Activated T-cell treated with anti-CD3 and anti-CD28 coated beads for 1 hour (primary cell): ENCODE measurements at places on chromosomes 4 and X.

DNA sequence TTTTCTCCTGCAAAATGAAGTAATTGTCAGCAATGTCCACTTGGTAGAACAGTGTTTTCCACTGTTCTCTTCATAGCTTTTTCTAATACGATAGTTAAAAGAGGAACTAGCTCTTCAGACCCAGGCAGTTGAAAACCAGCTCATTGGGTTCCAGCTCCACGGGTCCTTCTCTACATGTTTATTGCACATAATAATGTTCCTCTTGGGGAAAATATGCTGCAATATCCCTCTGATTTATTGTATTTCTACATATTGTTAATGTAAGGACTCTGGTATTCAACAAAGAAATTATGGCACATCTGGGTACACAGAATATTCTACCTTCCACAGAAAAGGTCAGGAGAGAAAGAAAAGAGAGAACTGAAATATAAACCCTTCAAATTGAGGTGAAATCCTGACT is 473.4 kb downstream of the TRIML1 start:
- DNase-seq: no peak

DNA sequence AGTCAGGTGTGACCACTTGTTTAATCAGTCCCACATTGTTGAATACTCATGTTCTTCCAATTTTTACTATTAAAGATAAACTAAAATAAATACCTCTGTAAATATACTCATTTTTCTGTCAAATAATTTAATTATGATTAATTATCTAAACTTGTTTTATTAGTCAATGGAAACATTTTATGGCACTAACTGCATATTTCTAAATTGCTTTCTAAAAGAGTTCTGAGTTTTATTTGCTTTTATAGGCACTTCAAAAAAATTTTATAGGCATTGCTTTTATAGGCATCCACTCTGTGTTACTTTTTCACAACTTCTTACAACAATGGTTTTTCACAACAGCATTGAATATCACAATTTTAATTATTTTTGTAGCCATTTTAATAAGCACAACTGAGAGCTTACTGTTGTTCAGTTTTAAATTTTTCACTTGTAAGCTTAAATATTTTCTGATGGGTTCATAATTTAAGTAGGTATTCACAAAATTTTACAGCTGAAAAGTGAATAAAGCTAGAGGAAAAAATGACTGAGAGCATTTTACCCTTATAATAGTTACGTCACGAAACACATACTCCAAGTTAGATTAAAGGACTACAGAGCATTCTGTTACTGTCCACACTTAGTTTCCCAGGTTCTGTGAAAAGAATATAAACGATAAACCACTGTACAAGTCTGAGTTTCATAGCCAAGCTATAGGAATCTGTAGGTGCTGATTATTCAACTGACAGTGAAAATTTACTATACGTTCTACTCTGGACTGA is 140.8 kb upstream of the ETNPPL start:
- no peak for DNase-seq

GRCh38 chr4:25835384-25835783 is 27.4 kb downstream of the SEL1L3 start:
- no peak for DNase-seq

DNA sequence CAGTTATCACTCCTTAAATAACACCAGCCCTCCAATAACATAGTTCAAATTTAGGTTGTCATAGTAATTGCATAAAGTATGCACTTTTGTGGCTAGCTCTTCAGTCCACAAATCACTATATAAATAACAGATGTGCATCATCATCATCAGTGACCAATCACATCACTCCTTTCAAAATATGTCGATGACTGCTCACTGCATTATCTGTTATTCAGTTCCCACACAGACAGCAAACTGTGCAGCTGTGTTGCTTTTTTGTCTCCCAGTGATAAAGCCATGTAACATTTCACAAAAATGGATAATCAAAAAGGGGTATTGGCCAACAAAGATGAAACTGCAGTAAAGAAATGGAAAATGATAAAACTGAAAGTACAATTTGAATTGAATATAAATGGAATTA is 205.4 kb downstream of the DCLK2 start:
- no peak for DNase-seq

- DNase-seq: no peak
Measured at GRCh38 chr4:154506253-154506652, 14.7 kb upstream of the DCHS2 start.

DNA sequence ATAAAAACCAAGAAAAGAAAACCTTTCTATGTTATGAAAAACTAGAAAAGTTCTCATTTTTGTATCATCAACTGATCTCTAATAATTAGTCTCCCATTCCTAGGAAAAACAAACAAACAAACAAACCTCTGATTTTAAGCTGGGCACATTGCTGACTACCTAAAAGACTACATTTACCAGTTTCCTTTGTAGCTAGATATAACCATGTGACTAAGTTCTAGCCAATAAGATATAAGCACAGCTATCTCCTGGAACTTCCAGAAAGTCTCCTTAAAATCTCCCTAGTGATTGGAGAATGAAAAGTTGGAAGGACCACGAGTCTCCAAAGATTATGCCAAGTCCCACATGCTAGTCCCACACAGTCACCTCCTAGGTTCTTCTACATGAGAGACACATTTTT is 108.9 kb downstream of the NR3C2 start:
- no peak for DNase-seq

DNA sequence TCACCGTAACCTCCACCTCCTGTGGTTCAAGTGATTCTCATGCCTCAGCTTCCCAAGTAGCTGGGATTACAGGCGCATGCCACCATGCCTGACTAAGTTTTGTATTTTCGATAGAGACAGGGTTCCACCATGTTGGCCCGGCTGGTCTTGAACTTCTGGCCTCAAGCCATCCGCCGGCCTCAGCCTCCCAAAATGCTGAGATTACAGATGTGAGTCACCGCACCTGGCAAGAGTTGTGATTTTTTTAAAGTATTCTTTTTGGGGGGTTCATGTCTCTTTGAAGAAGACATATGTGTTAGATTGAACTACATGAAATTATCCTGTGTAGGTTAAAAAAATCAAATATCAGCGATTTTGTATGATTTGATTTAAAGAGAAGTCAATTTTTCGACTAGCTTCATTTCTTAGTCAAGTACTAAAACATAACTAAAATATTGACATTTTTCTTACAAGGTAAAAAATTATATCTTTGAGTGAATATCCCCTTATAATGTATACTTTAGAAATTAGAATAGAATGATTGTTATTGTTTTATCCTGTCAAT is 60.3 kb upstream of the ANTXR2 start:
- DNase-seq: no peak

- DNase-seq: no peak
Measured at GRCh38 chr4:140134746-140135425, 19.1 kb downstream of the MAML3 start.

- no peak for DNase-seq
Measured at GRCh38 chr4:181498148-181498547, 745.1 kb upstream of the TENM3 start.

- no peak for DNase-seq
Measured at GRCh38 chr4:1471443-1472147, 65.4 kb upstream of the NKX1-1 start.

DNA sequence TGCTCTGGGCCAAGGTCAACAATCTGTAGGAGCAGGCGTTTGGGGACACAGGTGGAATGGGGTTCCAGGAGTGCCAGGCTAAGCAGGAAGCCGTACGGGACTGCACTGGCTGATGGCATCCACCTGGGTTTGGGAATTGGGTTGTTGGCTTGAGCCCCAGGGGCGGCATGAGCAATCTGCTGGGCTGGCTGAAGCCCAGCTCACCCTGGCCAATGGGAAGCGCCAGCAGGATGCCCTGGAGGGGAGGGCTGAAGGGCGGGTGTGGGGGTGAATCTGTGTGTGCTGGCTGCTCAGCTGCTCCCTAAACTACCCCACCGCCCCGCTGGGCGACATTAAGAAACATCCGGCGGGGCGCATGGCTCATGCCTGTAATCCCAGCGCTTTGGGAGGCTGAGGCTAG is 8.9 kb upstream of the RGS12 start:
- DNase-seq: no peak

GRCh38 chr4:56302760-56303159 is 84.5 kb downstream of the AASDH start:
- DNase-seq: no peak

GRCh38 chr4:103011378-103012025 is 8.0 kb downstream of the SLC9B1 start:
- DNase-seq: no peak

DNA sequence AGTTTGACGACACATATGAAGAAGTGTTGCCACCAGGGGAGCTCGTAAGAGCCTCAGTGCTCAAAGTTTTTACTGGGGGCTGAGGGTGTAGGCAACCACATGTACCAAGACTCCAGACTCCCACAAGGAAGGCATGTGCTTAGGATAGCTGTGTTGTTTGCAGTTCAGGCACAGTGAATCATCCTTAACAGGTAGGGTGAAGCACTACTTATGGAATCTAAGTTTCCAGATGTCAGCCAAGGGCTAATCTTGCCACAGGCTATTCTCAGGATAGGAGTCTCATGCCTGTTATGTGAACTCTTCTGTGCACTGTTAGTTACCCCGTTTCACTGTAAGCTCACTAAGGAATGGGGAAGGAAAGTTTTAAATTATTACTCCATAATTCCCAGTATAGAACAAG is 202.6 kb downstream of the TMA16 start:
- no peak for DNase-seq

- no peak for DNase-seq
Measured at GRCh38 chr4:86536151-86536550, 58.0 kb upstream of the PTPN13 start.

DNA sequence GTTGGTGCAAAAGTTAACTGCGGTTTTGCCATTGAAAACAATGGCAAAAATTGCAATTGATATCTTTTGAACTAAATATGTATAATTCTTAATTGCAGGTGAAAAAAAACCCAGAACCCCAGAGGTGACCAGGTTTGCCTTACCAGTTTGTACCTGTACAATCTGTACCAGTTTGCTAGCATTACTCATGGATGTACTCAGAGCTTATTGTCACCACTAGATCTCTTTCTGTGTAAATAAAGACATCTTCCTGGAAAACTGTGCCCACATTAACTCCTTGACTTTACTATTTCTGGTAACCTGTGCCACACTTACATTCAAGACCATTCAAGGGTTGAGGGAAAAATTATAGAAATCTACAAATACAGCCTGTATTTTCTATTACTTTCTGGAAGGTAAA is 139.7 kb downstream of the ELOVL6 start:
- no peak for DNase-seq

- DNase-seq: no peak
Measured at GRCh38 chrX:24260842-24261550, 52.9 kb downstream of the SUPT20HL2 start.

DNA sequence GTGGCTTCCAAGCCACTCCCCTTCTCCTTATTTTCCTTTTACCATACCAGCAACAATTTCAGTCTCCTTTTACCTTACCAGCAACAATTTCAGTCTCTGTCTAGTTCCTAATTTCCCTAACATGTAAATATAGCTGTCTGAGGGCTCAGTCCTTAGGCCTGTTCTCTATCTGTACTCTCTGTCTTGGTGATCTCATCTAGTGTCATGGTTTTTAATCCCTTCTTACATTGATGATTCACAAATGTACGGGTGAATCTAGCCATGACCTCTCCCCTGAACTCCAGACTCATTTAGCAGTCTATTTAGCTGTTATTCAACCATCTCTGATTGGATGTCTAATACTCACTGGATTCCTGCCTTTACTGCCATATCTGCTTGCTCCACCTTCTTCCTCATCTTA is 7.2 kb downstream of the IL15 start:
- no peak for DNase-seq

GRCh38 chrX:109301177-109301576 is 180.7 kb downstream of the GUCY2F start:
- no peak for DNase-seq

DNA sequence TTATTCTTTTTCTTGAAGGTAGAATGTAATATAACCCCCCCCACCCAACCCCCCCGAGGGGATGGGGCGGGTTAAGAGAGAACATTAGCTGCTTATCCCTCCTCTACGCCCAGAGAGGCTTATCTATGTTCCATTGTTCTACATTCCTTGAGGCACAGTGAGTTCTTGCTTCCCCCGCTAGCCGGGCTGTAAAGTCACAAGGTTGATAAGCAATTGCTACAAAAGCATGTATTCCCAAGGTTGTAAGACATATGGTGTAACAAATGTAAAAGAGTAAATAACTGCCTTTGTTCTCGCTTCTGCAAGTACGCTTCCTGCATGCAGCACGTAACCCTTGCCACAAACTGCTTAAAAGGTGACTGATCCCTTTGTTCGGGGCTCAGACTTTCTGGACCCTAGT is 8.2 kb downstream of the DCAF8L2 start:
- DNase-seq: no peak

DNA sequence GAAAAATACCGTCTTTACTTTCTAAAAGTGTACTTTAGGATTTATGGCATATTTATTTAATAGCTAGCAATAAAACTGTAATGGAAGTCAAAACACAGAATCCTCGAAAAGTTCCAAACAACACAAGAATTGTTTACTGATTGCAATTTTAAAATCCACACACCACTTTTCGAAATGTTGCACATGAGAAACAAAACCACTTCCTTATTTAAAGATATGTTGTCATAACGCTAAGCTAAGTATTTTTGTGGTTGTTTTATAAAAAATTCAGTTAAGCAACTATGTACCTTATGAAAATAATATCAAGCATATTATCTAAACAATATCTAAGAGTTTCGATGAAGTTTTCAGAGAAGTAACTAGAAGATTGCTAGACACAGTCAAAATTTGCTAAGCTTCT is 344 bp downstream of the TMPRSS11D start:
- DNase-seq: no peak

DNA sequence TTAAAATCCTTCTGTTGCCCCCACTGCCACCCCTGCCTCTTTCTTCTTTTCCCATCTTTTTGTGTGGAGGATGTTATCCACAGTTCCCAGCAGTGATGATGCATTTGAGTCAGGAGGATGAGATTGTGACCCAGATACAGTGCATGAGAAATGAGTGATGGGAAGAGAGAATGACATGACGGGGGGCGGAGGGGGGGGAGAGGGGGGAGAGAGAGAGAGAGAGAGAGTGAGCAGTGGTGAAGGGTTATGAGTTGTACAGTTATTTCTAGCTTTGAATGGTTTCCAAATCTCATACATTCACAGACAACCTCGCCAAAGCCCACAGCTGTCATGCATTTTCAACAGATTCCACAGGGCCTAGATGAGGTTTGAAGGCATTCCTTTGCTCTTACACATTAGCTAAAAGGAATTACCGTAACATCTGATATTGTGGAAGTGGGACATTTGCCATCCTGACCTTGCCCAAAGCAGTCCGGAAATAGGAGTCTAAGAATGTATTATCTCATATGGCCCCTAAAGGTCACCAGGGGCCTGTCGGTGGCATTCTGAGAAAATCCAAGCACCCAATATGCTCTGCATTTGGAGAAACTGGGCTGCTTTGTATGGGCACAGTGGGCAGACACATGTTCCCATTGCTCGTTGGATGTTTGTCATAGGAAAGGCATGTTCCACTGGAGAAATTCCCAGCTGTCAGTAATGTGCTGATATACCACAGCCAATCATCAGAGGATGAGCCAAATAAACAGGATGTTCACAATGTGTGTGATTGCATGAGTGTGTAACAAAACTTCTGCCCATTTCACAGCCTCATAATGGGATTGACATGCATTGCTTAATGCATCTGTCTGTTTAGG is 435.8 kb downstream of the SPRY1 start:
- no peak for DNase-seq
